Stimulated activated CD4-positive, alpha-beta T cell treated with anti-CD3 and anti-CD28 coated beads, Interleukin-1b, Interleukin-23, amount 100 ng/mL, for 4 hours (primary cell): ENCODE measurements at places on chromosomes 3 and 15.

DNA sequence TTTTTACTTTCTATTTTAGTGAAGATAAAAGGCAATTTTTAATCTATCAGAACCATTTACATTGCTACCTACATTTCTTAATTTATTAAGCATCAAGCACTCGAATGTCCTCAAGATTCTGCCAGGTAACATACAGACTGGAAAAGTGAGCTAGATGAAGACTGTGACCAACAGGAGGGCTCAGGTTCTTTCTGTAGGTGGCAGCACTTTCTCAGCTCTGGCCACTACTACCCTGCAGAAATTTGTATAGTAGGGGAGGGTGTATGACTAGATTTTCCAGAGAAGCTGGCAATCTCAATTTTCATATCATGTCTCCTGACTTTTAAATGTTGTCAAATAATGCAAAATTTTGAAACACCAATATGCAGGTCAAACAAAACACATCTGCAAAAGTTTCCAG lies 165.0 kb upstream of the SUCLG2 start:
- DNase-seq, result no peak

DNA sequence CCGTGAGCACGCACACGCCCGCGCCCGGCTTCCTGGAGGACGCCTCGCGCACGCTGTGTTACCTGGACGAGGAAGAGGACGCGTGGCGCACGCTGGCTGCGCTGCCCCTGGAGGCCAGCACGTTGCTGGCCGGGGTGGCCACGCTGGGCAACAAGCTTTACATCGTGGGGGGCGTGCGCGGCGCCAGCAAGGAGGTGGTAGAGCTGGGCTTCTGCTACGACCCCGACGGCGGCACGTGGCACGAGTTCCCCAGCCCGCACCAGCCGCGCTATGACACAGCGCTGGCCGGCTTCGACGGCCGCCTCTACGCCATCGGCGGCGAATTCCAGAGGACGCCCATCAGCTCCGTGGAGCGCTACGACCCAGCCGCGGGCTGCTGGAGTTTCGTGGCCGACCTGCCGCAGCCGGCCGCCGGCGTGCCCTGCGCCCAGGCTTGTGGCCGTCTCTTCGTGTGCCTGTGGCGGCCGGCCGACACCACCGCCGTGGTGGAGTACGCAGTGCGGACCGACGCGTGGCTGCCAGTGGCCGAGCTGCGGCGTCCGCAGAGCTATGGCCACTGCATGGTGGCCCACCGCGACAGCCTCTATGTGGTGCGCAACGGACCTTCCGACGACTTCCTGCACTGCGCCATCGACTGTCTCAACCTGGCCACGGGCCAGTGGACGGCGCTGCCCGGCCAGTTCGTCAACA lies 890 bp downstream of the KBTBD13 start:
- no peak for DNase-seq

GRCh38 chr3:183701744-183702143 lies 4.1 kb downstream of the YEATS2 start:
- DNase-seq, result no peak

GRCh38 chr3:71873093-71873611 lies 88.2 kb upstream of the PROK2 start:
- DNase-seq, result no peak

- DNase-seq, result no peak
These were observed 18.8 kb downstream of the SEC61A1 start for GRCh38 chr3:128070898-128071591.

GRCh38 chr3:128404276-128405068 lies 62.2 kb downstream of the DNAJB8 start:
- DNase-seq, result no peak

DNA sequence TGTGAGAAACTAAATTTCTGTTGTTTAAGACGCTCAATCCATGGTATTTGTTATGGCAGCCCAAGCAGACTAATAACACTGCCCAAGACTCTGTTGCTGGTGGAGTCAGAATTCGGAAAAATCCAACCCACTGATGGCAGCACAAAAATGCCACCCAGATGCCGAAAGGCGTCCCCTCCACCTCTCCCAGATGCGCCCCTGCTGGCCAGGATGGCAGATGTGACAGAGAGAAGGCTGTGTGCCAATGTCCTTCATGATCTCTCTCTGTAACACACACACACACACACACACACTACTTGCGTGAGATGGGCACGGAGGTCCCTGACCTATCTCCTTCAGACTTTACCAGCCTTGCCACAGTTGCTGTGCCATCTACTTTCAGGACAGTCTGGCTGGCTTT lies 10.9 kb upstream of the LYSMD4 start:
- no peak for DNase-seq
